ENCODE measurements at places on chromosomes 12 and 14. TPM values are rescaled to one million over a fixed set of nuclear protein-coding genes. Genes with fewer than 3 reads are reported as not detected.

DNA sequence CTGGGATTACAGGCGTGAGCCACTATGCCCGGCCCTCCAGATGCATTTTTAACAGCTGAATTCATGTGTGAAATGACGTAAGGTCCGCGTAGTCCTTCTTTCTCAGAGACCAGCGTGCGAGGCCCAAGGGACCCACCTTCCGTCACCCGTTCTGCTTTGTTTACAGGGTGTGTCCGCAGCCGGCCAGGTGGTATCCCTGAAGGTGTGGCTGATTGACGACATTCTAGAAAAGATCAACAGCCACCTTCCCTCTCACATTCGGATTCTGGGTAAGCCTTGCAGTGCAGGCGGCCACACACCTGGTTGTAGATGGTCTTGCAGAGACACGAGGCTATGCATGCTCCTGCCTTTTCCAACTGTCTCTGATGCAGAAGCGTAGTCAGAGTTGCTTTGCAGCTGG lies 9.9 kb downstream of the PUS1 start:
- H3K27me3 ChIP-seq = no peaks in the 10 kb centered on the region
- no peak for DNase-seq
- H3K4me1 ChIP-seq = no peaks in the 10 kb centered on the region
- H3K36me3 ChIP-seq = peaks cover 6% of the 10 kb centered on the region

The PRH2 gene
- total RNA-seq = not detected

The CEP170B gene
- total RNA-seq = 11.3 TPM

DNA sequence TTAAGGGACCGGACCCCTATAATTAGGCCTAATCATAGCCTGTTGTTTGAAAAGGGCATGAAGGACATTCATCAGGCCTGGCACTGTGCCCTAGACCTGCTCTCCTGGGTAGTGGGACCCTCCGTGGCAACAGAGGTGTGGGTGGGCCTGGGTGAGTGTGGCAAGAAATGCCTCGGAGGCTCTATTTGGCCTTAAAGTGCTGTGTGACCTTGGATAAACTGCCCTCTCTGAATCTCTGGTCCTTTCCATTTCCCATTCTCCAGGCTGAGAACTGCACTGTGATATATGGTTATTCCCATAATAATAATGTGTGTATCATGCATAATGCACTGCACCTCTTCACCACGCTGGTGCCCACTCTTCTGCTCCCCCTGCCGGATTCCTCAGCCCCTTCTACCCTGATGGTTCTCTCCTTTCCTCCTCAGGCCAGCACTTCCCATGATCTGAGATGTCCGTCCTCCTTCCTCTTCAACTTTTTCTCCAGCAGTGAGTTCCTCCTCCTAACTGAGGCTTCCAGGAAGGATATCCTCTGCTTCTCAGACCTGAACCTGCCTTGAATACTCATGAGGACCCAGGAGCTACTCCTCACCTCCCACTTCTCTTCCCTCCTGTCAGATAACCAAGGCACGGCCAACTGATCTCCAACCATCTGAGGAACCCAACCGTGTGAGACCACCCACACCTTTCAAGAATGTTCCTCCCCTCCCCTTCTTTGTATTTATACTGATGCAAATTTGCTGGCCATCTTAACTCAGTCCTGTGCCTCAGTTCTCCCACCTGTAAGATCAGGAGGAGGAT lies 111.0 kb upstream of the PZP start:
- H3K27me3 ChIP-seq = peaks cover 5% of the 10 kb centered on the region
- no peak overlapping the region for H3K4me3 ChIP-seq
- DNase-seq = no peak
- H3K27ac ChIP-seq = no peak overlapping the region
- H3K4me1 ChIP-seq = peaks cover 14% of the 10 kb centered on the region

- H3K4me1 ChIP-seq = peaks cover 21% of the 10 kb centered on the region
- no peaks in the 10 kb centered on the region for H3K36me3 ChIP-seq
- peaks cover 15% of the 10 kb centered on the region for H3K27me3 ChIP-seq
Measured at GRCh38 chr12:71840231-71840847, 780 bp downstream of the TBC1D15 start.

DNA sequence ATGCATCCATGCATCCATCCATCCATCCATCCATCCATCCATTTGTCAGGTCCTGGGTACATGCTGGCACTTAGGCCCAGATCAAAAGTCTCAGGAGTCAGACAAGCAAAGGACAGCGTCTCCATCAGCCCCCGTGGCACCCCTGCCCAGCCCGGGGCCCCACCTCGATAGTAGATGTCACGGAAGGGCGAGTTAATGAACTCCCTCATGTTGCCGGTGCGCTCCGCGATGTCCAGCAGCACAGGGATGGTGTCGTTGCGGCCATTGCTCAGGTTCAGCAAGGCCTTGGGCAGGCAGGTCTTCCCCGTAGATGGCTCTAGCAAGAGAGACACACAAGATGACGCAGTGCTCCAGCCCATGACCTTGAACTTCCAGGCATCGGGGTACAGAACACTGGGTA lies 30.4 kb downstream of the TRPV4 start:
- peaks cover 7% of the 10 kb centered on the region for H3K36me3 ChIP-seq
- no peak for DNase-seq
- peaks cover 3% of the 10 kb centered on the region for H3K27me3 ChIP-seq
- H3K4me1 ChIP-seq = no peaks in the 10 kb centered on the region
- H3K4me3 ChIP-seq = no peak overlapping the region

- H3K4me1 ChIP-seq = no peaks in the 10 kb centered on the region
- H3K4me3 ChIP-seq = no peak overlapping the region
- H3K27me3 ChIP-seq = no peaks in the 10 kb centered on the region
- no peak for DNase-seq
Measured at GRCh38 chr12:59578254-59578653, 17.6 kb upstream of the SLC16A7 start.

GRCh38 chr14:68789821-68790643 lies 2.8 kb downstream of the ZFP36L1 start:
- no peak for DNase-seq
- peaks cover 61% of the 10 kb centered on the region for H3K36me3 ChIP-seq
- H3K27me3 ChIP-seq = peaks cover 46% of the 10 kb centered on the region
- H3K27ac ChIP-seq = peak overlapping the region; percentile 89

The SIX6 gene
- not detected for total RNA-seq

DNA sequence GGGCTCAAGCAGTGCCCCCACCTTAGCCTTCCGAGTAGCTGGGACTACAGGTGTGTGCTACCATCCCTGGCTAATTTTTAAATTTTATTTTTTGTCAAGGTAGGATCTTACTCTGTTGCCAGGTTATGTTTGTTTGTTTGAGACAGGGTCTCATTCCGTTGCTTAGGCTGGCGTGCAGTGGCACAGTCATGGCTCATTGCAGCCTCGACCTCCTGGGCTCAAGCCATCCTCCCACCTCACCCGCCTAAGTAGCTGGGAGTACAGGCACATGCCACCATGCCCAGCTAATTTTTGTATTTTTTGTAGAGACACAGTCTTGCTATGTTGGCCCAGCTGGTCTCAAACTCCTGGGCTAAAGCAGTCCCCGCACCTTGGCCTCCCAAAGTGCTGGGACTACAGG lies 83.3 kb upstream of the KCNH3 start:
- H3K27ac ChIP-seq = no peak overlapping the region
- no peak overlapping the region for H3K4me3 ChIP-seq
- peaks cover 9% of the 10 kb centered on the region for H3K4me1 ChIP-seq

DNA sequence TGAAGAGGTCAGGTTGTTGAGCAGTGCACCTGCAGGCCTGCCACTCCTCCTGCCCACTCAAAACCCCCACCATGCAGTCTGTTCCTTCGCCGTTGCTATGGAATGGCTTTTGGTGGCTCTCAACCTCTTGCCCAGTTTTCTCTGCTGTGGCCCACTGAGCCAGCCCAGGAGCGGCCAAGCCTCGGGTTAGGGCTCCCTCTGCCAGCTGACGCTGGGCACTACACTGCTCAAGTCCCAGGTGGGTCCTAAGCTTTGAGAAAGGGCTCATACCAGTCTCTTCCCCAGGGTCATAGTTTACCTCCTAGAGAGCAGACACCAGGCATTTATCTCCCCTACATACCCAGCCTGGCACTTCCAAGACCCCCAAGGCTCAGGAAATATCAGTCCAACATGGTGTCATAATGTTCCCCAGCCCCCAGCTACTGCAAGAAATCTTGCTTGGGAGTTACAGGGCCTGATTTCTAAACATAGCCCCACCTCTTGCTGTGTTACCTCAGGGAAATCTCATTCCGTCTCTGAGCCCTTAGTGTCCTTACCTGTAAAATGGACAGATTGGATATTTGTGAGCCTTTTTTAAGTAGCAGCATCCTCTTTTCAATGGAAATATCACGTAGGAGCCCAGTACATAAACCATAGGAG lies 59.4 kb downstream of the TSPAN11 start:
- no peaks in the 10 kb centered on the region for H3K36me3 ChIP-seq
- DNase-seq = peak; percentile 79
- no peak overlapping the region for H3K27ac ChIP-seq
- H3K4me3 ChIP-seq = no peak overlapping the region
- H3K4me1 ChIP-seq = peaks cover under 1% of the 10 kb centered on the region
- H3K27me3 ChIP-seq = peaks cover 10% of the 10 kb centered on the region

DNA sequence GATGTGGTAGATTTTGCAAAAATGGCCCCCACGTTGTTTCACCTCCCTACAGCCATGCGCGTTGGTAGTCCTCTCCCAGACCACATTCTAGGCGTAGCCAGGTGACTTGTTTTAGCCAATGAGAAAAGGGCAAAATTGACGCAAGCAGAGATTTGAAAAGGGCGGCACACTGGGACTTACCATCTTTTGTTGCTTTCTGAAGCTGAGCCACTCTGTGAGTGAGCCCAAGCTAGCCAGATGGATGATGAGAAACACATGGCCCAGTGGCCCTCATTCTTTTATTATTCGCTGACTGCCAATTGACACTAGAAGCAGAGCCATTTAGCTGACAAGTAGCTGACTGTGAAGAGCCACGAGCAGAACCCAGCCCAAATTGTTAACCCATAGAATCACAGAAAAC lies 142.0 kb upstream of the GZMB start:
- no peak overlapping the region for H3K27ac ChIP-seq
- DNase-seq = no peak
- H3K27me3 ChIP-seq = peaks cover 3% of the 10 kb centered on the region
- H3K4me1 ChIP-seq = no peaks in the 10 kb centered on the region

Data from endothelial cell (in vitro differentiated cells).